AG09309 (cell line): ENCODE measurements at places on chromosomes 4 and X.

- no peak for DNase-seq
Measured at GRCh38 chr4:6388713-6389112, 83.7 kb downstream of the PPP2R2C start.

DNA sequence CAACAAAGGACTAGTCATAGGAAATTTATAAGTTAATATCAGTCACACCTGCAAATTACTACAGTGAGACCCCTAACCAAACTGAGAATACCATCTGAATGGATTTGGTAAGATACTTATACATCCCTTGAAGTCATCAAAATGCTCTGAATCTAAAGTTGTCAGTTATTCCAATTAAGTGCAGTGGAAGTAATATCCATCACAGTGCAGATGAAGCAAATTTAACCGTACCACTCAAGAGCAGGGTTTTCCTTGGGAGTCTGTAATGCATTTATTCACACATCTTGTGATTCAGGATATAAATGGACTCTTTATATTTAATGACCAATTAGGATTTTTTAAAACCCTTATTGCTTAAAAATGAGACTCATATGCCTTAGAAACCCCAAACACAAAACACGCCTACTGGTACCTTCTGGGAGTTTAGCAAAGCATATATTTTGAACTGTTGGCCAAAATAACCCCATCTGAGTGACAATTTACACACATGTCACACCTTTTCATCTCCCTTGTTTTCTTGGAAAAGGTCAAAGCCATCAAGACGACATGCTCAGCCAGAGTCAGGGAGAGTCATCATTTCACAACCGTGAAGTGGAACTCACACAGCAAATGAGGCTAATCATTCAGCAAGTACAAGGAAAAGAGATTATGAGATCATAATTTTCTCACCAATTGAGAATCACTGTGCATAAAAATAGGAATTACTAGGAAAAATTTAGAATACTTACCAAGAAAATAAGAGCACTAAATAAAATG, 303.7 kb downstream of the HNRNPD start:
- no peak for DNase-seq

DNA sequence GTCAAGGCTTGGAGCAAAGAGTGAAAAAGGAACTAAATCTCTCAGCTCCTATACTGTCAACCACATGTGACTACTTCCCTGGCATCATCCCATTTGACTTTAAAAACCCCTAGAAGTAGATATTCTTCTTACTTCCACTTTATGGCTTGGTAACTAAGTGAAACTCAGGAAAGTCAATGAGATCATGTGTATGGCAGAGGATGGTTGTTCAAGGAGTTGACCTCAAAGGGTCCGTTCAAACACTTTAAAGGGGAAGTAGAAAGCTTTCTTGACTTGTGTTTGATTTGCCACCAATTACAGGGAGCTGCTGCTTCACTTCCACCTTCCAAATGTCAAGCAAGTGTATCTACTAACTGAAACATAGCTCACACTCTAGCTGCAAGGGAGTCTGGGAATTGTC, 187.2 kb downstream of the RAB28 start:
- no peak for DNase-seq

GRCh38 chrX:137567682-137568232, 1.8 kb downstream of the ZIC3 start:
- DNase-seq: no peak
